ENCODE measurements at places on chromosomes 13 and 19.
A peak's percentile ranks its signal among the peaks of the same experiment; 100 is the strongest.

GRCh38 chr13:101869553-101869952 lies 417.1 kb downstream of the ITGBL1 start:
- no peak for DNase-seq

- no peak for DNase-seq
Measured at GRCh38 chr13:40457929-40458719, 208.3 kb downstream of the FOXO1 start.

- DNase-seq: no peak
Measured at GRCh38 chr13:65133094-65133493, 2097.0 kb downstream of the PCDH9 start.

DNA sequence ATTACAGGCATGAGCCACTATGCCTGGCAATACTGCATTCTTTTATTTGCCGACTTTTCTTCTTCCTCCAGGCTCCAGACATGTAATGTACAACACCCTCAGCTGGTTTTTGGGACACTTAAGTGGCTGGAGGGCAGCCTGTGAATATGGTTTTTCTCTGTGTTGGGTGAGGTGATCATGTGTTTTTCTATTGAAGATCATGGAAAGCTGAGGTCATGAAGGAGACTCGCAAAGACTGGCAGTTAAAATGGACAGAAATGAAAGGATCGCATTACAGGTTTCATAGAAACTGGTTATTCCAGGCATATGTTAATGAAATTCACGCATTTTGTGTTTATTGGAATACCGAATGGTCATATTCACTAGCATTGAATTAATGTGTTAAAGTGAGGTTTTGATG lies 85.2 kb upstream of the RNF113B start:
- no peak for DNase-seq

GRCh38 chr13:95505265-95505664 lies 47.3 kb upstream of the CLDN10 start:
- DNase-seq: no peak

DNA sequence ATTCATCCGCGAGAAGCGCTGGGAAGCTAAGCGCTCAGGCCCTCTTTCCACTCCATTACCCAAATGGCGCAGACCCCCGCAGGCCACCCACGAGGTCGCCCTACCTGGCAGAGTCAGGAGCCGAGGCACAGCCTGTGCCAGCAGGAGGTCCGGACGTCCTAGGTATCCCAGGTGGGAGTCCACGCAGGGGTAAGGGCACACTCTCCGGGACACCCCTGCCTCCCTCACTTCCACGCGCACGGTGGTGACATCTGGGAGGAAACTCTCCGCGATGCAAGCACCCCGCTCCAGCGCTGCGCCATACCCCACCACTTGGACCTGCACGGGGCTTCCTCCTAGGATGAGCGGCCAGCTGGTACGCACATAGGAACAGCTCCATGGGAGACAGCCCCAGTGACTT lies 95.1 kb upstream of the ARHGEF7 start:
- no peak for DNase-seq

- DNase-seq: no peak
Measured at GRCh38 chr13:38905861-38906260, 84.8 kb downstream of the STOML3 start.

- DNase-seq: no peak
Measured at GRCh38 chr19:44741258-44741731, 7.2 kb upstream of the BCL3 start.

DNA sequence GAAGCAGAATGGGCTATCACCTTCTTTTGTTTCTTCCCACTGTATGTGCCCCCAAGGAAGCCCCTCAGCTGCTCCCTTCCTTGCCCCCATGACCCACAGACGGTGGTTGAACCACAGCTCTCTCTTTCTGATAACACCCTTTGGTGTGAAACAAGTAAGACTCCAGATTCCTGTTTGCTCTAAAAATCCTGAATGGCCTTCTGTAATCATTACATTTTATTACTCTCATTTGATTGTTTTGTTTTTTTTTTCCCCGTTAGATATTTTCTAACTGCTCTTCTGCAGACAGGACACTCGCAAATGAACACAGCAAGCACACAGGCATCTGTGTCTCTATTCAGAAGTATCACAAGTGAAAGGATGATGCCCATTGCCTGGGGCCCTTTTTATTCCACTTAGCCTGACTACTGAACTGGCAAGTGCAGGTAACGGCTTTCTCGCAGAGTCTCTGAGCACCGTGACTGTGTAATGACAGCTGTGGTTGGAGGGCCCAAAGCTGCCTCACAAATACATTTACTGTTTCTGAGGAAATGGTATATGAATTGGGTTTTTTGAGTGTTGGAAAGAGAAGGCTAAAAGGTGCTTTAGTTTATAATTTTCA lies 59.3 kb downstream of the OXGR1 start:
- DNase-seq: no peak

- DNase-seq: no peak
Measured at GRCh38 chr13:106117035-106117434, 418.4 kb downstream of the EFNB2 start.

- no peak for DNase-seq
Measured at GRCh38 chr13:104810242-104810641, 1725.2 kb downstream of the EFNB2 start.

GRCh38 chr13:106536244-106537034 lies 977 bp upstream of the EFNB2 start:
- DNase-seq: peak; percentile 82

DNA sequence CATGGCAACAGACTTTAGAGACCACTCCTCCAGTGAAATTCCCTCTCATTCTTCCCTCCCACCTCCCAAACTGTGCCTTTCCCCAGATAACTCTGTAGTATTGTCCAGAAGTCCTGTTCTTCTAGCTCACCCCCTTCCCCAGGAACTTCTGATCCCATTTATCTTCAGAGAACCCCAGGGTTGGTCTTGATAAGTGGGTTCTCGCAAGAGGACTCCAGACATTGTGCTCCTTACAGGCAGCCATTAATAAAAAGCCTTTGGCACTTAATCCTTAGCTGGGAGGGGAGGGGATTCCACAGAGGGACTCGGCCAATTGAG lies 1.9 kb downstream of the LTBP4 start:
- no peak for DNase-seq

- DNase-seq: no peak
Measured at GRCh38 chr13:111908981-111909380, 158.0 kb upstream of the SOX1 start.

- DNase-seq: no peak
Measured at GRCh38 chr13:94312511-94313216, 166.8 kb downstream of the DCT start.

DNA sequence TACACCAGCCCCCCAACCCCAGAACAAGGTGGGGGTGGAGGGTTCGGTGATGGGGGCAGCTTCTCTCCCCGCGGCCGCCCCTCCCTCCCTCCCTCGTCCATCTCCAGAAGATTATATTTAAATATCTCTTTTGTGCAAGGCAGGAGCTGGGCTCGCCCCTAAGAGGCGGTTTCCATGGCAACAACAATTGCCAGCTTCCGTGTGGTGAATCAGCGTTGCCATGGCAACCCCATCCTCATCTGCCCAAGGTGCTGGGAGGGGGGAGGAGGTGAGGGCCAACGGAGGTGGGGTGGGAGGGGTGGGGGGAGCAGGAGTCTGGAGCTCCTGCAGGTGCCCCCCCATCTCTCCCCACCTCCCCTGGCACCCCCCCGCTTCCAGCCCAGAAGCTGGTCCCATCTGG lies 46.4 kb downstream of the CELF5 start:
- DNase-seq: peak; percentile 60

- no peak for DNase-seq
Measured at GRCh38 chr13:70964124-70964523, 855.9 kb upstream of the KLHL1 start.

GRCh38 chr13:101397742-101398141 lies 18.6 kb downstream of the NALCN start:
- DNase-seq: no peak

- DNase-seq: no peak
Measured at GRCh38 chr13:100364591-100364990, 224.0 kb downstream of the GGACT start.

- DNase-seq: peak; percentile 8
Measured at GRCh38 chr13:32031025-32031814, at the start of gene FRY. Gene FRY (plus strand): TSS chr13:32031774. CDS start chr13:32031796, 22 bp downstream.
